Stimulated activated CD4-positive, alpha-beta T cell treated with anti-CD3 and anti-CD28 coated beads, TNF-alpha, amount 100 ng/mL, for 4 hours (primary cell): ENCODE measurements at places on chromosomes 13 and 19.

DNA sequence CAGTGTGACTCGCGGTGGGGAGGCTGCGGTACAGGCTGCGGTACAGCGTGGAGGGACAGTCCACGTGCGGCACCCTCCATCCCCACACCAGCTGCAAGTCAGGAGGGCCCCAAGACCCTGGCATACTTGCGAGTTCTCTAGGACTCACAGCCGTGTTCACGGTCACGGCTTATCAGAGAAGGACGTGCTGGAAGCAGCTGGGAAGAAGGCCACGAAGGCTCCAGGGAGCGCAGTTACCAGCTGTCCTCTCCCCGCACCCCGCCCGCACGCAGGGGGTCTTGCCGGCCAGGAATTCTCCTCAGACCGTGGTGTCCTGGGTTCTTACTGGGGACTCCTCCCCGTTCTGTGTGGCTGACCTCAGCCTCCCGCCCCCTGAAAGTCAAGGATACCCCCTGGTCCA lies 6.2 kb downstream of the ZNF444 start:
- DNase-seq: no peak

GRCh38 chr19:4256563-4256962 lies 9.7 kb downstream of the YJU2 start:
- DNase-seq: no peak

DNA sequence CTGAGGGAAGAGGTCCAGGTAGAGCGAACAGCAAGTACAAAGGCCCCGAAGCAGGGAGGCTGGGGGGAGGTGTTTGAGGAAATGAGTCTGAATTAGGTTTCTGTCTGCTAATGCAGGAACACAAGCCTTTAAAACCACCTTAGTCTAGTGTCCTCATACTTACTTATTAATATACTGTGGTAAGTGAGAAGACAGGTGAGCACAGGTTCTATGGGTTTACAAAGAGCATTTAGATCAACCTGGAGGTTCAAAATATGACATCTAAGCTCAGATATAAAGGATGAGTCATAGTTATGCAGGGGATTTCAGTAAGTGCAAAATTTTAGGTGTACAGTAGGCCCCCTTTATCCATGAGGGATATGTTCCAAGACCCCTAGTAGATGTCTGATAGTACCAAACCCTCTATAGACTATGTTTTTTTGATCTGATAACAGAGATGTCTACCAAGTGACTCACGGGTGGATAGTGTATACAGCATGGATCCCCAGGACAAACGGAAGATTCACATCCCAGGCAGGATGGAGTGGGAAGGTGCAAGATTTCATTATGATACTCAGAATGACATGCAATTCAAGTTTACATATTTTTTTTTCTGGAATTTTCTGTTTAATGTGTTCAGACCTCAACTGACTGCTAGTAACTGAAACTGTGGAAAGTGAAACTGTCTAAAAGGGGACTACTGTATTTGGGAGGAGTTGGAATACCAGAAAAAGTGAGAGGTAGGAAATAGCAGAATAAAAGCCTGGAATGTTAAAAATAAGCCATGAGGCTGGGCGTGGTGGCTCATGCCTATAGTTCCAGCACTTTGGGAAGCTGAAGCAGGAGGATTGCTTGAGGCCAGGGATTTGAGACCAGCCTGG lies 18.2 kb upstream of the MED4 start:
- DNase-seq: no peak

DNA sequence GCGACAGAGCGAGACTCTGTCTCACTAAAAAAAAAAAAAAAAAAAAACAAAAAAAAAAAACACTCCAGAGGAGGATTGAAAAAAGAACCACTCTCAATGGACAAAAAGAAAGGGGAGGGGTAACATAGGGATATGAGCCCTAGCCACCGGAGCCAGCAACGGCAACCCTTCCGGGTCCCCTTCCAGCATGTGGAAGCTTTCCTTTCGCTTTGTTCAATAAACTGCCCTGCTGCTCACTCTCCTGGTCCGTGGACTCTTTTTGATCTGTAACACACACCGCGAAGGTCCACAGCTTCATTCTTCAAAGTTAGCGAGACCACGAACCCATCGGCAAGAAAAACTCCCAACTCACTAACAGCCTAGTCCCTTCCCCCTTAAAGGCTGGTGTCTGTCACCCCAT lies 1.0 kb upstream of the REX1BD start:
- no peak for DNase-seq

DNA sequence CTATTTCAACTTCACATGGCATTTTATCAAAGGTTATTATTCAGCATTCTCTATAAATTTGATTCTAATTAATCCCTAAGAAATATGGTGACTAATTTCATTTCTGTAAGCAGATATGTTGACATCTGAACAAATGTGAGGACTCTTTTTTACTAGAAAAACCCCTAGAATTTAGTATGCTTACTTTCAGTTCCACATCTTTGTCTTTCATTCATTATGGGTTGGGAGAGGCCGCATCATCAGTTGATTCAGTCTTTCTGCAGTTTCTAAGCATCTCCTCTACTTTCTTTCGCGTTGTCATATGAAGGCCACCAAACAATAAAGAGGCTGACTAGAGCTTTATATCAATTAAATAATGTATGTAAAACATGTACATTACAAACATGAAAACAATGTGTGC lies 55.4 kb upstream of the MTIF3 start:
- DNase-seq: no peak

GRCh38 chr19:3580156-3580934 lies 4.9 kb upstream of the GIPC3 start:
- no peak for DNase-seq

- no peak for DNase-seq
These were observed 112.3 kb downstream of the GADD45B start for GRCh38 chr19:2588081-2588777.

GRCh38 chr13:110179116-110179856 lies 127.7 kb downstream of the COL4A1 start:
- DNase-seq: no peak

- DNase-seq: no peak
These were observed 48.6 kb downstream of the FGF9 start for GRCh38 chr13:21719463-21719862.

- DNase-seq: no peak
These were observed 6.3 kb downstream of the CALM3 start for GRCh38 chr19:46607448-46607841.

DNA sequence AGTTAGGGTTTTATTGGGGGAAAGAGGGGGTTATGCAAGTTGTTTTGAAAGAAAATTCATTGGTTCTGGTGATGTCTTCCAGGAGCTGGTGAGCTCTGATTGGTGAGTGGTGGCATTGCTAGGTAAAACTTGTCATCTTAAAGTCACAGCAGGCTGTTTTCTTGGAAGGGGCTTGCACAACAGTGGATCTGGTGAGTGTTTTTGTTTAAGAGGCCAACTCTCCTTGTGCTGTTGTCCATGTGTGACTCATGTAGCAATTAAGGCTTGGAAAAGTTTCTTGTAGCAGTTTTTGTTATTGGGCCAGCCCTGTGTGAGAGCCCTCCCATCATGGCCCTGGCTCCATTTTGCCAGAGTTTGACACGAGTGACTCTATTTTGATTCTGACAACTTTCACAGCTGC lies 109.4 kb downstream of the RFC3 start:
- no peak for DNase-seq

- DNase-seq: no peak
These were observed 86.9 kb downstream of the HSPH1 start for GRCh38 chr13:31074756-31075155.

- DNase-seq: peak; percentile 56
These were observed 3.7 kb downstream of the KASH5 start for GRCh38 chr19:49391581-49392399.

DNA sequence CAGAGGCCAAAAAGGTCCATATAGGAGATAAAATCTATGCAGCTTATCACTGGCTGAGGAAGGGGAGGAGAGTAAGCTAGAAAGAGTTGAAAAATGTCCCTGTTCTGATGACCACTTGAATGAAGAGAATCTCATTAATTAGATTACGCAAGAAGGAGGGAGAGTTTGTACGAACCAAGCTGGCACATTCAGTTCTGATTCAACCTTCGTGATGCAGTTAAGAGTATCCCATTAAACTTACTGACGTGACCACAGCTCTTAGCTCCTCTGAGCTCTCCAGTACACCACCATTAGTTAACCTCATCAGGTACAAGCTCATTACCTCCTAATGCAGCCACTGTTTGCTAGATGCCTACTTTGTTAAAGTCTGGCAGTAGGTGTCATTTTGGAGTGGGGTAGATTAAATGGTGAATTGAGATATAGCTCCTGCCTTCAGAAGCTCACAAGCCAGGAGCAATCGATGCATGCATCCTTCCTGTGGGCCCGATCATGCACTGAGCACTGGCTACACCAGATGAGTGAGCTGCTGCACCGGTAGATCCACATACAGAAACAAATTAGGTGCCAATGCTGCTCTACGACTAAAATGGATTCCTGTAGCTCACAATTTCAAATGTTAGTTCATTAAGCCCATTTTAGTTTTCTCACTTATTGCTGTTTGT lies 458.3 kb downstream of the COG6 start:
- no peak for DNase-seq

DNA sequence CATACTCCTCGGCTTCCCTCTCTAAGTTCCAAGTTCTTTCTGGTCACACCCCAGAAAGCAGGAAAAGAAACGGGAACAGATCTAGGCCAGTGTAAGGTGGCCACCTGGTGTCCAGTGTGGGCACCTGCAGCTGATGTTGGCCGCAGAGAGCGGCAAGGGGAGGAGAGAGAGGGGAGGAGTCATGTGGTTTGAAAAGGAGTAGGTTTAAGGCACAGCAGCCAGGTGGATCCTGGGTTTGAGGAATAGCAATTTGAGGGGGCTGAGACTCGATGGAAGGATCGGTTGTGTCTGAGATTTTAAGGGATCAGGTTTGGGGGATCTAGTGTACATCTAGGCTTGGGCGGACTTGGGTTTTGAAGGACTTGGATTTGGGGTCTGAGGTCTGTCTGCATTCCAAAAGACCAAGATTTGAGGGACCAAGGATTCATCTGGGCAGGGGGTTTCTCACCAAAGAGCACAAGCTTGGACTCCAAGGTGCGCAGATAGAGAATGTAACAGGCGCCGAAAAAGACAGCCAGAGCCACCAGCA lies 1.2 kb downstream of the RABAC1 start:
- no peak for DNase-seq

- no peak for DNase-seq
These were observed 3.1 kb upstream of the CTXN1 start for GRCh38 chr19:7928741-7929701.

DNA sequence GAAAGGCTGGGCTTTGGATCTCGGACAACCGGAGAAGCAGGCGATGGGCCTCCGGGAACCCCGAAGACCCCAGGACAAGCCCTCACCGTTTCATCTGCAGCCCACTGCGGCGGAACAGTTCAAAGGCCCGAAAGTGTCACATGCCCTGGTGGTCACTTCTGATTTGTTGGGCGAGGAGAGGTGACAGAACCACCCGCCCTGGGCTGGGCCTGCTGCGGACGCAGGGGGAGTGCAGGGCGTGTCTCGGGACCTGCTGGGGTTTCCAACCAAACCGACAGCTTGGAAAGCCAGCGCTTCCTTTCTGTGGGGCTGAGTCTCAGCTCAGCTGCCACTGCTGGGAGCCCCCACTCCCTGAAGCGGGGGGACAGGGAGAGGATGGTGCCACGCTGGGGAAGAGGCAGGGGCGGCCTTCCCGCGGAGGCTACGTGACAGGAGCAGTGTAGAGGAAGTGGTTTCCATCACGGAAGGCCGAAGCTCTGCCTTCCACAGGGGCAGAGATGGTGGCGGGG lies 22.8 kb upstream of the ZBTB7A start:
- DNase-seq: no peak

GRCh38 chr13:40819797-40820315 lies 30.4 kb downstream of the SLC25A15 start:
- DNase-seq: no peak

DNA sequence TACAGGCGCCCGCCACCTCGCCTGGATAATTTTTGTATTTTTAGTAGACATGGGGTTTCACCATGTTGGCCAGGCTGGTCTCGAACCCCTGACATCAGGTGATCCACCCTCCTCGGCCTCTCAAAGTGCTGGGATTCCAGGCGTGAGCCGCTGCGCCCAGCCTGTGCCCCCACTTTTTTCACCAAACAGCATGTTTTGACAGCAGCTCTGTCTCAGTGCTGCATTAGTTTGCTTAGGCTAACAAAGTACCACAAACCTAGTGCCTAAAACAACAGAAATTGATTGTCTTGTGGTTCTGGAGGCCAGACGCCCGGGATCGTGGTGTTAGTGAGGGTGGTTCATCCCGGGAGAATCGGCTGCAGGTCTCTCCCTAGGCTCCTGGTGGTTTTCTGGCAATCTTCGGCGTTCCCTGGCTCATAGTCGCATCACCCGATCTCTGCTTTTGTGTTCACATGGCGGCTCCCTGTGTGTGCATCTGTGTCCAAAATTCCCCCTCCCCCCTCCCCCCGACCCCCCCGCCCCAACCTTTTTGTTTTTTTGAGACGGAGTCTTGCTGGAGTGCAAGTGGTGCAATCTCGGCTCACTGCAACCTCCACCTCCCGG lies 30.0 kb downstream of the MYH14 start:
- DNase-seq: no peak

DNA sequence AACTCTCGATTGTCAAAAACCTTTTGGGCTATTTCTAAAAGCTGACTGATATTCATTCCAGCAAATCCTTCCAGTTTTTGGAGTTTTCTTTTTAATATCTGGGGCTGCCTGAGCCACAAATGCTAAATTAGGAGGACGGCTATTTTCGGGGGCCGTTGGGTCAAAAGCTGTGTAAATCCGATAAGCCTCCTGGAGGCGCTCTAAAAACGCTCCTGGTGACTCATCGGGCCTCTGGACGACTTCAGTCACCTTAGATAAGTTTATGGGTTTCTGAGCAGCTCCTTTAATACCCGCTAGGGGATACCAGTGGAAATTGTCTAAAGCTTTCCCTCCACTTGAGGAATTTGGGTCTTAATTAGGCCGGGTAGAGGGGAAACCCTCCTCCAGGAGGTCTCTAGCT lies 66.4 kb downstream of the ZNF730 start:
- no peak for DNase-seq

- no peak for DNase-seq
These were observed 1.6 kb downstream of the TNFSF9 start for GRCh38 chr19:6532244-6532999.

DNA sequence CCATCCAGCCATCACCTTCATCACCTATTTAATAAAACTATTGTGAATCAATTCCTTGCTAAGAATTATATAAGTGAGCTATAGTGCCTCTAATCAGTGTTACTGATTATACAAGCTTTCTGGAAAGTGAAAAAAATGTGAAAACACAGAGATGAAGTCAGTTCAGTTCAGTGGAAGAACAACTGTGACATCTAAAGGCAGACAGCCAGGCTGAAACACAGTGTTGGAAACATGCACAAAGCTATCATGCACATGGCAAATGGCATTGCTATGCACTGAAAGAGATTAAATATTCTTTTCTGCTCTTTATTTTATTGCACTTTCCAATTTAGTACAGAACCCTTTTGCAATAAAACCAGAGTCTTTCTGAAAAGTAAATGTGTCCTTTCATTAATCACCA lies 294.0 kb downstream of the RBM26 start:
- DNase-seq: no peak
